Inflammatory macrophage treated with lipopolysaccharide for 4 hours (primary cell): ENCODE measurements at places on chromosomes 5 and 9.
A peak's percentile ranks its signal among the peaks of the same experiment; 100 is the strongest.

GRCh38 chr5:14628346-14628745 lies 36.2 kb upstream of the OTULIN start:
- peak; percentile 19 for DNase-seq

- DNase-seq = no peak
These were observed 162.0 kb upstream of the EDIL3 start for GRCh38 chr5:84546686-84547085.

DNA sequence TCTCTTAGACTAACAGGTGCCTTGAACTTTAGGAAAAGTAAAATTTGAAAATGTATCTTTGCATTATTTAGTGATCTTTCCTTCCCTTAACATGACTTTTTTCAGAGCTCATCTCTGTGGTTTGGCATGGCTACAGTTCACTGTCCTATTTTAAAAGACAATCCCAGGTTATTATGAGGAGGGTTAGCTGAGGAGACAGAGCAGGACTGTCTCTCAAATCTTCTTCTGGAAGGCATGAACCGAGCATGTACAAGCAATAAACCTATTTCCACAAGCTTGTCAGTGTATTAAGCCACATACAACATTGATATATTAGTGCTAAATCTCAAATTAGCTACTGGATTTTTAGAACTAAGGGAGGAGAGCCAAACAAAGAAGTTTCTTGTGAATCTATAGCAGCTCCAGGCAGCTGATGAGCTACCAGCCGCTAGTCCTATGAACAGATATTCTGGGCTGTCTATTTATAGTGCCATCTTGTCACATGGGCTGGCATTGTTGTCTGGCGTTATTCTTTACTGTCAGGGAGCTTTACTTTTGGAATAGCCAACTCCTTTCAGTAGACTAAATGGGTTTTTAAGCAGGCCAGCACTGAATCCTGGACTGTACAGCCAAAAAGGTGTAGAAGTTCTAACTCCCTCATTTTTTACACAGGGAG lies 171.2 kb upstream of the ACTBL2 start:
- DNase-seq = no peak

DNA sequence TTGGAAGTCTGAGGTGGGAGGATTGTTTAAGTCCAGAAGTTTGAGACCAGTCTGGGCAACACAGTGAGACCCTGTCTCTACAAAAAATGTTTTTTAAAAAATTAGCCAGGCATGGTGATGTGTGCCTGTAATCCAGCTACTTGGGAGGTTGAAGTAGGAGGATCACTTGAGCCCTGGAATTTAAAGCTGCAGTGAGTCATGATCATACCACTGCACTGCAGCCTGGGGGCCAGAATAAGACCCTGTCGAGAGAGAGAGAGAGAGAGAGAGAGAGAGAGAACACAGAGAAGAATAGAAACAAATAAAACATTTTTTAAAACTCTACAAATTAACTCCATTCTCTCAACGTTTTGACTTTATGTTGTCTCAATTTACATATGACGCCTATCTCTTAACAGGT lies 111.8 kb downstream of the BARX1 start:
- no peak for DNase-seq

GRCh38 chr9:109953300-109953699 lies 173.3 kb downstream of the PALM2AKAP2 start:
- DNase-seq = no peak

GRCh38 chr9:87708986-87709728 lies 16.8 kb upstream of the CTSL start:
- no peak for DNase-seq

- DNase-seq = no peak
These were observed 56.7 kb downstream of the TLE1 start for GRCh38 chr9:81632599-81632998.

GRCh38 chr5:138064526-138064925 lies 19.3 kb upstream of the WNT8A start:
- no peak for DNase-seq

DNA sequence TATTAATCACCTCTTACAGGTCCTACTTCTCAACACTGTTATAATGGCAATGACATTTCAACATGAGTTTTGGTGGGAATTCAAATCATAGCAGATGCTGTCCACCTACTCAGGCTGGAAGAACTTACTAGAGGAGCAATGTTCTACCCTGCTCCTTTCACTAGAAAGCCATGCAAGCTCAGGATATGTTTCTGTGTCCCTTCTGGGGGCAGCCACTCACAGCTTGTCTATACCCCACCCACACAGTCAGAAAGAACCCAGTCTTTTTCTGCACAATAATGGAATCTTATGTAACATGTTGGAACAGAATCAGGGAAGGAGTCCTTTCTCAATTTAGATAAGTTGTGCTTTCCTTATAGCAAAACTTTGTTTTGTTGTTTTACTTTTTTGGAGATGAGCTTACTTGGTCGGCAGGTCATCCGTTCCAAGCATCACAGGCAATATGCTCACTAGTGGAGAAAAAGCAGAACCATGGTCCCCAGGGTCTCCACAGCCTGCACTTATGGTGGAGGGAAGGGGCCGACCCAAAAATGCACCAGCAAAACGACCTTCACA lies 53.3 kb upstream of the ICE1 start:
- DNase-seq = no peak

GRCh38 chr5:159788835-159789331 lies 127.4 kb upstream of the ADRA1B start:
- DNase-seq = no peak

- no peak for DNase-seq
These were observed 10.3 kb downstream of the B4GALT7 start for GRCh38 chr5:177610131-177610769.

DNA sequence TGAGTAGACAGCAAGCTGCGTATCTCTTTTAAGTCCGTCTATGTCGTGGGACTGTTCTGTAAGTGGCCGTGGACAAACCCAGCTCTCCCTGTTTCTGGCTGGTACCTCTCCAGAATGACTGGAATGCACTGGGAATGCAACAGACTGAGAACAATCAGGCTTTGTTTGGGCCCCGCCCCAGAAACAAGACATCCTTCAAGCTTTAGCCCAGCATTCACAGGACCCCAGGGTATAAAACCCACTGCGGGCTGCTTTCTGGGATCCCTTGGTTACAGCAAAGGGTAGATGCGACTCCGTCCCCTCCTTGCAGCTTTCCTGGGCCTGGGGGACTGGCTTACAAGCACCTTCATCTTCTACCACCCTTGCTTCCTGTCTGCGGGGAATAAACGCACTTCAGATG lies 45.6 kb upstream of the SPTLC1 start:
- no peak for DNase-seq

DNA sequence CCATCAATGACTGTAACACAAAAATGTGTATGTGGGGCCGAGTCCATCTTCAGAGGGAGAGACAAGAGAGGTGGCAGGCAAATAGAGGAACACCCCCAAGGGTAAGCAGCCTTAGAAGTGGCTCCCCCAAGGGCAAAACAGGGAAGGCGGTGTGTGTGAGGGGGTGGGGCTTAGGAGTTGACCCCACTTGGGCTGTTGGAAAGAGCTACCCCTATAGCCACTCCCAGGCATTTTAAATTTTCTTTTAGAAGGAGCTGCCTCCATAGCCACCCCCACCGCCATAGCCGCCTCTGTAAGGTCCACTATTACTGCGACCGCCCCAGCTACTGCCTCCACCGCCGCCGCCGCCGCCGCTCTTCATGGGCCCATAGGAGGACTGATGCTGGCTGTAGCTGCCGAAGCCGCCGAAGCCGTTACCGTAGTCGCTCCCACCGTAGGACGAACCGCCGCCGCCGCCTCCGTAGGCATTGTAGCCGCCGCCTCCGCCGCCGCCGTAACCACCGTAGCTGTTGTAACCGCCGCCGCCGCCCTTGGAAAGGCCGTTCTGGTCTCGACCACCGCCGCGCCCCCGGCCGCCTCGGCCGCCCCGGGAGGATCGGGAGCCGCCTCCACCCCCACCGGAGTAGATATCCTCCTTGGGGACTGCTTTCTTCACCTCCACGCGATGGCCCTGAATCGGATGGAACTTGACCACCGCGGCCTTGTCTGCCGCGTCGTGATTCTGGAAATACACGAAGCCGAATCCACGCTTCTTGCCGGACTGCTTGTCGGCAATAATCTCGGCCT lies 1.1 kb downstream of the HNRNPA0 start:
- peak; percentile 54 for DNase-seq

- peak; percentile 59 for DNase-seq
These were observed 19.6 kb upstream of the LIX1 start for GRCh38 chr5:97162045-97162444.

- no peak for DNase-seq
These were observed 285.9 kb downstream of the KIF4B start for GRCh38 chr5:155299386-155300005.

GRCh38 chr9:127714951-127715469 lies 453 bp downstream of the PTRH1 start:
- DNase-seq = peak; percentile 40

GRCh38 chr5:160260881-160261815 lies 31.8 kb downstream of the FABP6 start:
- peak; percentile 53 for DNase-seq

DNA sequence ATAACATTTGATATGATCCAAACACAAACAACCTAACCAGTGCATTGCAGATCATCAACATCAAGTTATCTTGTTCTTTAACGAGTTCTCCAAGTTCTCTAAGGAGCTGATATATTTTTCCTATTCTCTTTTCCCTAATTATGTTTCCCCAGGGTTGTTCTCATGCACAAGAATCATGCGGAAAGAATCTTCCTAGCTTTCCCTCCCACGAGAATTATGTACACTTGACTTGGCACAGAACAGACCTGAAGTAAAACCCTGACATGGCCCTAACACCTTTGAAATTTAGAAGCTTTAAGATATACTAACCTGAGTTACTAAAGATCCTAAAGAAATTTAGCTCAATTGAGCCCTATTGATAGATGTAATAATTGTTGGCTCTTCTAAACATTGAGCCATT lies 110.7 kb upstream of the FST start:
- no peak for DNase-seq

DNA sequence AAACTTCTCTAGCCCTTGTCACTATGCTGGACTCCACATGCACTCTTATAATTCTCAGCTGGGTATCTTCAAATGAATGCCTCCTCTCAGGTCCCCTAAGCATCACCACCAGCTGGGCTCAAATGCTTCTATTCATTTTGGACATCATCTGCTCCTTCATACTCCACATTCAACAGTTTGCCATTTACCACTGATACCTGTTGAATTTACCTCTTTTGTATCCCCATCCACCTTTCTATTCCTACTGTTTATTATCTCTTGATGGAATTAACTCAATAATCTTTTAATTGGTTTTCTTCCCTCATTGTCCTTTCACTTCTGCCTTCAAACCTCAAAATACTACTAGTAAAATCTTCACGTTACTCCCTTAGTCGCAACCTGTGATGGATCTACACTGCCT lies 14.5 kb downstream of the RANBP6 start:
- DNase-seq = no peak

DNA sequence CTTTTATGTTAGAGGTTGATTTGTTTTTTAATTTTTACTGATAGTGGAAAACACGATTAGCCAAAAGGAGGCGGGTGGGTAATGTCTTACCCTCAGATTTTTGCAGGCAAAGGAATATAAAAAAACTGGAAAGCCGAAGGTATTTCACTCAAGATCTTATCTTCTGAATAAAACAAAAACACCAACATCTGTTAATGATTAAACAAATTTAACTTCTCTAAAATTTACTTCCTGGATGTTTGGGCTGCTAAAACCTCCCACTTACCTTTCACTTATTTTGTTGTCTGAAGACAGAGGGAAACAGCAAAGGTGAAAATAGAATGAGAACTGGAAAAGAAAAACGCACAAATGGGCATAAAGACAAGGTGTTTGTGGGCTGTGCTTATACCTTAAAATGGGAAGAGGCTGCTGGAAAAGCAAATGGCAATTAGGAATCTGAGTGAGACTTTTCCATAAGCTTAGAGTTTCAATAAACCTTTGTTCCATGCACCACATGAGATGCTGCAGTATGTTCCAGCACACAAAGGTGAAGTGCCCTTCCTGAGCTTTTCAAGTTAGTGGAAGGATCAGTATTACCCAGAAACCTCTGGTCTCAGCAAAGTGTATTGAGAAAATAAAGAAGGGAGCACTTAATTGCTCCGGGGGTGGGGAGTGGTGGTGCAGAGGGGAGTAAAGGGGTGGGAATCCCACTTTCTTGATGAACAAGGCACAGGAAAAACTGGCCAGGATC lies 298.3 kb downstream of the BNC2 start:
- no peak for DNase-seq

DNA sequence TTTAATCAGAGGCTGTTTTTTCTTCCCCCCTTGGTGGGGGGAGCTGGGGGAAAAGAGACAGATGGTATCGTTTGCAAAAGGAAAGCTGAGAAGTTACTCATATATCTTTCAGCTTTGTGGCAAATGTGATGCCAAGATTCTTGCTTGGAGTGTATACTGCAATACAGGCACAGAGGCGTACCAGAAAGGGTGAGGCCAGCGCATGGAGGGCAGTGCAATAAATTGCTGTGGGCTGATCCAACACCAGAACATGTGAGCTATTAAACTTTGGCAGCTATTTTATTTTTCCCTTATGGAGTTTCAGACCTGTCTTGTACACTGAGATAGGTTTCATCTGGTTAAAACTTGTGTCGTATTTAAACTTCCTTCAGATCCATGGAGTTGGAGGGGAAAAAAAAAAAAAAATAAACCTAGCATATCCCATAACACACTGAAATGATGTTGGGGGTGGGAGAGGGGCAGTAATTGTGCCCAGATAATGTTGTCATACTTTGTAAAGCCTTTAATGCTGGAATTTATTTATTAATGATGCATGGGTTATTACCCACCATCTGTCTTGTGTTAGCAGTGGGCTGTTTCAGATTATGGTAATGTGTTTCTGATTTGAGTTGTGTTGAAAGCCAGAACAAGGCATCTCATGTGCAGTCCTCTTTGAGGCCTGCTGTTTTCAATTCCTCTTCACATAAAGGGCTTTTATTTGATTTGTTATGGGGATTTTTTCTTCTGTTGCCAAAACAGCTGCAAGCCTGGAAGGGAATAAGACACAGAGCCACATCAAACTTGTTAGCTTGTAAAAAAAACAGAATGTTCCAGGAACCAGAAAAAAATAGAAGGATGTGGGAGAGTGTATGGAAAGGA lies 891.3 kb downstream of the TLE1 start:
- no peak for DNase-seq

GRCh38 chr5:490116-491106 lies 33.8 kb downstream of the SLC9A3 start:
- DNase-seq = no peak
